ENCODE measurements at places on chromosomes 7 and 10.

DNA sequence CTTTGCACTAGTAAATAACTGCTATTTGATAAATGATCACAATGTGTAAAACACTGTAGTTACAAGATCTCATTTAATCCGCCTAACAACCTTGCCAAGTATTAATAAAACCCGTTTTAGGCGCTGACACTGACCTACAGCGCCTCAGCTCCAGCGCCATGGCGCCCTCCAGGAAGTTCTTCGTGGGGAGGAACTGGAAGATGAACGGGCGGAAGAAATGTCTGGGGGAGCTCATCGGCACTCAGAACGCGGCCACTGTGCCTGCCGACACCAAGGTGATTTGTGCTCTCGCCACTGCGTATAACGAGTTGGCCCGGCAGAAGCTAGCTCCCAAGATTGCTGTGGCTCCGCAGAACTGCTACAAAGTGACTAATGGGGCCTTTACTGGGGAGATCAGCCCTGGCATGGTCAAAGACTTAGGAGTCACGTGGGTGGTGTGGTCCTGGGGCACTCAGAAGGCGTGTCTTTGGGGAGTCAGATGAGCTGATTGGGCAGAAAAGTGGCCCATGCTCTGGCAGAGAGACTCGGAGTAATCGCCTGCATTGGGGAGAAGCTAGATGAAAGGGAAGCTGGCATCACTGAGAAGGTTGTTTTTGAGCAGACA, 1.1 kb upstream of the TNPO3 start:
- DNase-seq, result no peak

DNA sequence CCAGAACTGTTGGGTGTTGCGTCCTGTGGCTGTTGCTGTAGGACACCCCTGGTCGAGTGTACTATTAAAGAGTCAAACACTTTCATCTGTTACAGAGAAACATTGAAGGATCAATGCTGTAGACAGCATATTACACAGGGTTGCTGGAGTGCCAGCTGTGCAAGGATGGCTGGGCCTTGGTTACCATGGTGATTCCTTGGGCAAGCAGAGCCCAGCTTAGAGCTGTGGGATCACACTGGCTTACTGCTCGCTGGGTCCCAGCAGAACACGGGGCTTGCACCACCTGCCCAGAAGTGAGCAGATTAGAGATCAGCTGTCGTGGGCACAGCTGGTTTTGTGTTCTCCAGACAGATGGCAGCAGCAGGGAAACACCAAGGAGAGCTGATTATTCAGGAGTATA, 76.0 kb downstream of the GPR141 start:
- no peak for DNase-seq

GRCh38 chr7:107768263-107768662, 24.3 kb downstream of the CBLL1 start:
- DNase-seq, result no peak

DNA sequence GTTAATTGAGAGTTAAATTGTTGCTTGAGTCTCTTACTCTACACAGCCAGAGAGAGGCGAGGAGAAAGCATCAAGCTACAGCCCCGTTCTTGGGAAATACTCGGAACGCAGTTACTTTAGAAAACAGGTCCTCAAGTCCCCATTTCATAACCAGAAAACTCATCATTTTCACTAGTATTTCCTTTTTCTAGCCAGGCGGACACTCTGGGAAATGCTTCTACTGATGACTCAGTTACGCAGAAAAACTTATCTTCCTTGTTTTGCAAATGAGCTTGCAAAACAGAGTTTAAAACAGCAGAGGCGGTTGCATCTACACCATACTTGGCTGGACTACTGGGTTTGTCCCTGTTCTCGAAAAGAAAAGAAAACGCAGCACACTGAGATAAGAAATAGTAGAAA, 111.4 kb upstream of the FGFR2 start:
- DNase-seq, result no peak

GRCh38 chr7:148794476-148794875, 89.6 kb downstream of the EZH2 start:
- no peak for DNase-seq

- peak; percentile 42 for DNase-seq
Measured at GRCh38 chr10:135132-135600, at the start of gene ZMYND11. Gene ZMYND11, plus strand, starts transcription at chr10:135455. Its CDS starts 44,558 bp downstream, at chr10:180013.

DNA sequence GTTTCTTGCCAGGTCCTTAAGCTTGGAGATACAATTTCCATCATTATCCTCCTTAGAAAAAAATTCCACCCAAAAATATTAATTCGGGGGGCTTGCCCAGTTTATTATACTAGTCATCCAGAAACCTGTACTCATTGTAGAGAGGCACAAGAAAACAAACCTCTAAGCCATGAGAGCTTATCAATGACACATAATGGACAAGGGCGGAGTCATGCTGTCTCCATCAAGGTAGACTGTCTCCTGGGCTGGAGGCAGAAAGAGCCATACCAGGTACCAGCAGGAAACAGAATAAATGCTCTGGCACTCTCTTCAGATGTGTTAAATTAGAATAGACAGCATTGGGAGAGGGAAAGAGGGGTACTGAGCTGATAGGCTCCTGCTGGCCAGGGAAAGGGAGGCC, 69.8 kb upstream of the GSDME start:
- DNase-seq, result no peak

DNA sequence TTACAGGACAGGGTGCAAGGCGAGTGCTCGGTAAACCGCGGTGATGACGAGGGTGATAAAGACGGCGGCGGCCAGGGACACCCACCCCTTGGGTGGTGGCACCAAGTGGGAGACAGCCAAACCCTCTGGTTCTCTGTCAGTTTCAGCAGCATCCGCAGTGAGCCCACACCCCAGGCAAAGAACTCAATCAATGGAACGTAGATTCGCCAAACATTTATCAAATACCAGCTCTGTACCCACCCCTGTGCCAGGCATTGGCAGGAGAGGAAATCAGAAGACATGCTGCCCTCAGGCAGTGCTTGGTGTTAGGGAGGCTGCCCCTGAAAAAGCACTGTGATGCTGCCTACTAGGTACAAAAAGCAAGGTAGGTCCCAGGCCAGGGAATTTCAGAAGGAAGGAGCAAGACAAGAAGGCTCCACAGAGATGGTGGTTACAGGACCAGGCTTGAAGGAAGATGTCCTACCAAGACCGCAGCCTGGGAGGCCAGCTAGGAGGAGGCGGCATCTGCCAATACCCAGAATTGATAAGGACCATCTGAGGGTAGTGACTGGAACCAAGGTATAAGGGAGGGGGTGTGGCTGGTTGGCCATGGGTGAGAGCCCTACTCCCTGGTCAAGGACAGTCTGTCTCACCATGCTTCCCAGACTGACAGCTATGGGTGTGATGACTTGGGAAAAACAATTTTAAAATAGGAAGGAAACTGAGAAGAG, 10.2 kb upstream of the PNLIPRP2 start:
- DNase-seq, result no peak

GRCh38 chr7:111531993-111532392, 30.3 kb downstream of the IMMP2L start:
- DNase-seq, result no peak

GRCh38 chr10:119859420-119860258, 13.0 kb downstream of the MCMBP start:
- DNase-seq, result peak; percentile 51

GRCh38 chr7:104629408-104629807, 301.0 kb downstream of the LHFPL3 start:
- no peak for DNase-seq

DNA sequence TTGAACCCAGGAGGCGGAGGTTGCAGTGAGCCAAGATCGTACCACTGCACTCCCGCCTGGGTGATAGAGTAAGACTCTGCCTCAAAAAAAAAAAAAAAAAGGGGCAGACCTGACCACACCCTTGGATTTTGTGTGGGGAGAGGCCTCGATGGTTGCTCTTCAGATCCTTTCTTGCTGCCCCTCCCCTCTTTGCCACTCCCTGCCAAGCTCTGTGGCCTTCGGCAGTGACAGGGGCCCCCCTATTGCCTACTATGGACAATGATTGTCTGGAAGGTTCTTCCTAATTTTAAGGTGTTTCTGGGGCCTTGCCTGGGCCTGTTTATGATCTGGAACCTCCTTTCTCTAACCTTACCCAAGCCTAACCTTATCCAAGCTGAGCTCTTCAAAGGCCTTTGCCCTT, 795 bp downstream of the PRF1 start:
- DNase-seq, result no peak

GRCh38 chr7:124318721-124319450, 286.0 kb upstream of the TMEM229A start:
- no peak for DNase-seq

GRCh38 chr10:15137036-15137359, 31.5 kb downstream of the NMT2 start:
- no peak for DNase-seq

DNA sequence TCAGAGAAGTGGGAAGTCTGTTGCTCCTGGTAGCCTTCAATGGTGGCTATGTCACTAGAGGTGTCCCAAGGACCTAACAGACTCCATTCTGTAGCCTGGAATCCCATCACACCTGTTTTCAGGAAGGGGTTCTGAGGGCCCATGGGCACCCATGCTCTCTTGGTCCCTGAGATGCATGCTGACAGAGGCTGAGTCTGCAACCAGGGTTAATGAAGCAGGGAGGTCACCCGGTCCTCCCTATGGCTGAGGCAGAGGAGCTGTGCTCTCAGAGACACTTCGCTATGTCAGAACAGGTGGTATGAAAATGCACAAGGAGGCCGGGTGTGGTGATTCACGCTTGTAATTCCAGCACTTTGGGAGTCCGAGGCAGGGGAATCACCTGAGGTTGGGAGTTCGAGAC, 452.1 kb downstream of the TCERG1L start:
- DNase-seq, result no peak

DNA sequence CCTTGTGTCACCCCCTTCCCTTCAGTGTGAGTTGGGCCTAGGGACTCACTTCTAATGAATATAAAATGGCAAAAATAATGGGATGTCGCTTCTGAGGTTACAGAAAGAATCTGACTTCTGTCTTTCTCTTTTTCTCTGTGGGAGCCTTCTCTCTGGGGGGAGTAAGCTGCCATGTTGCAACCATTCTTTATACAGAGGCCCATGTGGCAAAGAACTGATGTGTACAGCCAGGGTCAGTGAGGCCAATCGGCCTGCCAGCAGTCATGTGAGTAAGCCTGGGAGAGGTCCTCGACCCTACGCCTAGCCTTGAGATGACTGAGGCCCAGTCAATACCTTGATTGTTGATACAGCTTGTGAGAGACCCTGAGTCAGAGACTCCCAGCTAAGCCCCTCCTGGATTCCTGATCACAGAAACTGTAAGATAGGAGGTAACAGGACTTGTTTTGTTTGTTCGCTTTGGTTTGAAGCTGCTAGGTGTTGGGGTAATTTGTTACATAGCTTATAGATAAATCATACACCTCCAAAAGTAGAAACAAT, 1.7 kb downstream of the TCAF1 start:
- DNase-seq, result no peak

- DNase-seq, result peak; percentile 60
Measured at GRCh38 chr10:30002426-30003266, 56.7 kb downstream of the JCAD start.

- DNase-seq, result no peak
Measured at GRCh38 chr7:33449847-33450246, 320.5 kb downstream of the BBS9 start.

GRCh38 chr7:83819911-83820310, 171.0 kb upstream of the SEMA3E start:
- no peak for DNase-seq

- no peak for DNase-seq
Measured at GRCh38 chr7:18445916-18446520, 49.5 kb upstream of the HDAC9 start.

GRCh38 chr10:35913628-35914027, 271.5 kb upstream of the FZD8 start:
- DNase-seq, result no peak

DNA sequence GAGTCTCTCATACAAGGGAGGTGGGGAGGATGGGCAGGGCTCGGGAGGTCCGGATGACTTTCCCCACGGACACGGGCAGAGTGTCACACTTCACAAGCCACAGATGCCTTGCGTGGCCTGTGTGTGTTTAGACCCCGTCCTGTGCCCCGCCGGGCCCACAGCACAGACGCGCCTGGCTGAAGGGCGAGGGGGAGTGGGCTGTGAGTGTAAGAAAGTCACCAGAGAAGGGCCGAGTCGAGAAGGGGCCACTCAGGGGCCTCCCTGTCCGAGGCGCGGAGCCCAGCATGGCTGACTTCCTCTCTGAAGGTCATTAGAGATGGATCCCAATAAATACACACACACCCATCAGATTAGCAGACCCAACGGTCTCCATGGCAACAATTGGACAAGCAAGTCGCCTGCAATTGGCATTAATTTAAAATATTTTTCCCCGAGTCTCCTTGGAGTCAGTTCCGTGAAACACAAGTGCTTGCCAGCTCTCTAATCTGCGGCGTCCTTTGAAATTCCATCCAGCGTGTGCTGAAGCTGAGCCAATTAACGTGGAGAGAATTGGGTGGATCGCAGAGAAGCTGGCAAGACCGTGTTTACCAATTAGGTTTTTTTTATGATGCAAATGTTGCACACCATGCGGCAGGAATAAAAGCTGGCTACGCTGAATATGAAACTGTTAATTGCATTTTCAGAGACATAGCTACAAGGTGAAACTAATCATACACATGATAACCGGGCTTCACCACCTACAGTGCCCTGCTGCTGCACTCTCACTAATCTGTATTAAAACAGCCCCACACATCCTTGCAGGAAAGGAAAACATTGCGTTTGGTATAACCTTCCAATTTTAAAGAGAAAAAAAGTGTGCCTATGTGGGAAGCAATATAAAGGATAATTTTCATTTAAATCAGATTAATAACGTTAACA, 571.2 kb downstream of the PTPRN2 start:
- DNase-seq, result no peak

DNA sequence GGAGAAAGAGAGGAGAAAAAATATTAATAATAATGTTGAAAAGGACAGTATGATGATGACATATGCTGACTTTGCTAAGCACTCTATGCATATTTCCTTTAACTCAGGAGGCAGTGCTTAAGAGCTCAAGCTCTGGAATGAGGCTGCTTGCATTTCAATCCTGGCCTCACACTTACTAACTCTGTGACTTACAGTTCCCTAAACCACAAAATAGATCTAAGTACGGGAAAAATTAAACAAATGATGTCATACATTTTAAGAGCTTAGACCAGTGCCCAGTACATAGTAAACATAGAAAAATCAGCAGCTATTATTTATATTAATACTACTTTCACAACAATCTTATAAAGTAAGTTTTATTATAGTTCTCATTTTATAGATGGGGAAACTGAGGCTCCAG, 61.3 kb downstream of the GFRA1 start:
- no peak for DNase-seq

Data from germinal center (tissue), 1 donor.